Stimulated activated CD8-positive, alpha-beta memory T cell treated with anti-CD3 and anti-CD28 coated beads, Interleukin-15, amount 100 ng/mL, for 24 hours (primary cell): ENCODE measurements at places on chromosomes 7 and 10.

GRCh38 chr10:26474026-26474425, 35.9 kb downstream of the APBB1IP start:
- no peak for DNase-seq

DNA sequence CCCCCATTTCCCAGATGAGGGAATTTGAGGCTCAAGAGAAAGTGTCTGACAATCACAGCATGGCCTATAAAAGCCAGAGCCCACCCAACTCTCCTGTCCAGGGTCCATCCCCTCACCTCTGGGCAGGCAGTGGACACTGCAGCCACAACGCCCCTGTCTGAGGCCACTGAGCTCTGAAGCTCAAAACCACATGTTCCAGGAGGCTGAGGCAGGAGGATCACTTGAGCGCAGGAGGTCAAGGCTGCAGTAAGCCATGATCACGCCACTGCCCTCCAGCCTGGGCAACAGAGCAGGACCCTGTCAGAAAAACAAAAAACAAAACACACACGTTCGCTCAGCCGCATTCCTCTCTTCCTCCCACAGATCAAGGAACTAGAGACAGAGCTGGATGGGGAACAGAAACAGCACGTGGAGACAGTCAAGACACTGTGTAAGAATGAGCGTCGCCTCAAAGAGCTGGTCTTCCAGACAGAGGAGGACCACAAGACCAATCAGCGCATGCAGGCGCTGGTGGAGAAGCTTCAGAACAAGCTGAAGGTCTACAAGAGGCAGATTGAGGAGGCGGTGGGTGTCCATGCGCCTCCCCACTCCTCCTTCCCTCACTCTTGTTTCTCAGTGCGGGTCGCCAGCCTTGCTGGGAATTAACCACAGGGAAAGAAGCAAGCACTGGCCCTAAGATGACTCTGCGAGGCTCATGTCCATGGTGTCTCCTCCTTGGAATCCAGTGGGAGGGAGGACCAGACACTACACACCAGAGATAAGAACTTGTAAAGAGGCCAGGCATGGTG, 20.0 kb upstream of the ARPC1A start:
- DNase-seq, result no peak

DNA sequence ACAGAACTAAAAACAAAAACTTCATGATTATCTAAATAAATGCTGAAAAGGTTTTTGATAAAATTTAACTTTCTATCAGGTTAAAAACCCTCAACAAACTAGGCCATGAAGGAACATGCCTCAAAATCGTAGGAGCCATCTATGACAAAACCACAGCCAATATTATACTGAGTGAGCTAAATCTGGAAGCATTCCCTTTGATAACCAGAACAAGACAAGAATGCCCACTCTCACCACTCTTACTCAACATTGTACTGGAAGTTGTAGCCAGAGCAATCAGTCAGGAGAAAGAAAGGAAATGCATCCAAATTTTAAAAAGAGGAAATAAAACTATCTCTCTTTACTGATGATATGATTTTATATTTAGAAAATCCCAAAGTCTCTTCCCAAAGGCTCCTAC, 228.7 kb downstream of the CHRM2 start:
- no peak for DNase-seq

DNA sequence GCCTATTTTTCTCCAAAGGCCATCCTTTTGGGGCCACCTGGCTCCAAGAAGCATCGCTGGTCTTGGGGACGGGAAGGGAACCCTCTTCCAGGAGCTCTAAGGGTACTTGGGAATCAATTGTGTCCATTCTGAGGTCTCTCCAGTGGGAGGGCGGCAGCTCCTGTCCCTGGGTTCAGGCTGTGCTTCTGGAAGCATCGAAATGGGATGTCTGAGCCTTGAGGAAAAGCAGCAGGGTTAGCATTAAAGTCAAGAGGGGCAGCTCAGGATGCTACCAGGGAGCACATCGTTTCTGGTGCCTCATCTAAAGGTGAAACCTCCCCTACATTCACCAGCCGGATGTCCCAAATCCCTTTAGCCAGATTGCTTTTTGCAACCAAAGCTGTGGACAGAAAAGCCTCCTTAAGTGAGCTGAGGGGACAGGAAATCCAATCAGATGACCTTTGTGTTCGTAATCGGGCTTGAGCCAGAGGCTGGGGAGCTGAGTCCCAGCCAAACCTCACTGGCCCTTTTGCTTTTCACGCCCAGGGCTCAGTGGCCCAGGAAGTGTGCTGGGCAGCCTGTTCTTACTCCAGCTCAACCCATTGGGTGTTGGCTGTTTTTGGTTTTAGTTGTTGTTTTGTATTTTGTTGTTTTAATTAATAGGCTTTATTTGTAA, 88.8 kb upstream of the ANLN start:
- DNase-seq, result no peak

GRCh38 chr7:1228545-1229201, 4.0 kb upstream of the UNCX start:
- DNase-seq, result no peak

DNA sequence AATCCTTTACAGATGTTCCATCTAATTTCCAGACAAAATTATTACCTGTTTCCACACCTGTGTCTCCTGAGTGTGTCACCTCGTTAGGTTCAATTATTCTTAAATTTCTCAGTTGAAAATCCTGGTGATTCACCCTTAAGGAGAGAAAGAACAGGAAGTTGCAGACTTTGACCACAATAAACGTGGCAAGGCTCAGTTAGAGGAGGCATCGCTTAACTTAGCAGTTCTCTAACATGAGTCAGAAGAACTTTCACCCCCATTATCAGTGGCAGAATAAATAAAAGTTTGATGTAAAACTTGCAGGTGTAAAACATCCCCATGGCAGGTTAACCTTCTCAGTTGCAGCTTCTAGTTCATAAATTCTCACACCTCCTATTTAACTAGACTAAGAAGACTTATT, 8.3 kb downstream of the XPNPEP1 start:
- DNase-seq, result no peak

GRCh38 chr10:98638920-98639319, 192.2 kb upstream of the HPS1 start:
- no peak for DNase-seq

GRCh38 chr7:14751461-14751860, 151.1 kb downstream of the DGKB start:
- no peak for DNase-seq

DNA sequence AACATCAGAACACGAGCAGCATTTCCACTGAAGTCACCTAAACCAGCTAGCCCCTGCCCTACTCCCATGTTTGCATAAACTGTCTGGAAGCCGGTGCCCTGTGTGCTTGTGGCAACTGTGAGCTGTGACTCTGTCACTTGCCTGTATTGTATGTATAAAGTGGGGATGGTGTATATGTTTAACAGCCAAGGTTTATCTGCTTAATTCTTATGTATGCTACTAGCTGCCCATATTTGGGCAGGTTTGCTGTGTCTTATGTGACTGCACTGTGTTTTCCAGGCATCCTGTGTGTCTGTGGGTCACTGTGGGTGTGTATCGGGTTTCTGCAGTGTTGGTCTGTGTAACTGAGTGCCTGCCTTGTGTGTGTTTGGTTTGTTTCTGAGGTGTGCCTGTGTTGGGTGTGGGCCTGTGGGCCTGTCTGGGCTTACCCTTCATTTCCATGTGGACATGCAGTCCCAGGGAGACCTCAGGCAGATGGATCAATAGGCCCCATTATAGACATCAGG, 9.3 kb downstream of the LBX1 start:
- no peak for DNase-seq

- no peak for DNase-seq
Measured at GRCh38 chr7:139995017-139995915, 67.5 kb downstream of the PARP12 start.

DNA sequence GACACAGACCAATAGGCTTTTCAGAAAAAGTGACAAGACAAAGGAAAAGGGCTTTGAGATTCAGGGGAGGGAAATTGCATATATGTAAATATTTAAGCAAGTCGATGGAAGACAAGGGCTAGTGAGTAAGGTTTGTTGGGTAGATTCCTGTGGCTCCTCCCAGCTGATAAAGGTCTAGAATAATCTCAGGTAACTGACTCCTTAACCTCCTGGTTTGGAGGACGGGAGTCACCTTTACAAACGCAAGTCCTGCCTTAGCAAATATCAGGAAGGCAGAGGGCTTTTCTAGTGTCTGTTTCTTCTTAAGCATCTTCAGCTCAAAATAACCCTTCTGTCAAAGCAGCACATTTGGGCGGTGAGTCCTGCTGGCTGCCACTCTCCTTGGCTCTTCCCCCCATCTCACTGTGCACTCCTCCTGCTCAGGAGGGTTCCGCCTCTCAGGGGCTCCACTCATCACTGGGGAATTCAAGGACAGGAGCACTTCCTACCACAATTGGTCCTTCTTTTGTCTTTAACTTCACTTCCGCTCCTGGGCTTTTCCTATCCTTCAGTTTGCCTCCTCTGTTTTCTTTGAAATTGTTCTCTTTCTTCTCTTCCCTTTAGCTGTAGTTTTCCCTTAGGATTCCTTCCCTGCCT, 496.3 kb upstream of the KLF6 start:
- no peak for DNase-seq

- no peak for DNase-seq
Measured at GRCh38 chr7:37359662-37360444, 88.8 kb downstream of the ELMO1 start.

GRCh38 chr10:30897048-30897447, 134.6 kb downstream of the ZNF438 start:
- no peak for DNase-seq
